ENCODE measurements at places on chromosomes 4 and X.

GRCh38 chr4:40316333-40316781 is 18.8 kb upstream of the CHRNA9 start:
- peak; percentile 91 for DNase-seq

DNA sequence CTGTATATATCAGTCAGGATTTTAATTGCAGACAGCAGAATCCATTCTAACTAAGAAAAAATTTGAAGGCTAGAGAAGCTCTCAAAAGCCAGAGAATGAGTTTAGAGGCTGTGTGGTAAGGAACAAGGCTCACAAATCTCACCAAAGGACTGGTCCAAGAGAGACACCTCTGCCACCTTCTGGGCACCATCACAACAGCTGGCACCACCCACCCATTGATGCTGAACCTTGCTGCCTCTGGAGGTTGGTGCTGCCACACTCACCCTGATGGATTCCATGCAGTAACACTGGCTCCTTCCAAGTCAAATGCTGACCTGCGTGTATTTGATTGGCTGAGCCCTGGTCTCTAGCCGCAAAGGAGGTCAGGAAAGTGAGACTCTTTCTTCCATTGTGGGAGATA is 100.8 kb downstream of the BEND2 start:
- no peak for DNase-seq

- DNase-seq, result no peak
These were observed 5.2 kb downstream of the CPZ start for GRCh38 chr4:8597791-8598190.

GRCh38 chr4:93657527-93657926 is 171.0 kb upstream of the ATOH1 start:
- no peak for DNase-seq

- DNase-seq, result peak; percentile 22
These were observed 25.8 kb downstream of the TRIM75 start for GRCh38 chr4:165079476-165079875.

GRCh38 chrX:139077281-139078250 is 366.0 kb upstream of the FGF13 start:
- DNase-seq, result peak; percentile 38

GRCh38 chrX:93637591-93637990 is 35.8 kb downstream of the NAP1L3 start:
- DNase-seq, result no peak

- peak; percentile 5 for DNase-seq
These were observed 49.8 kb upstream of the HSD17B10 start for GRCh38 chrX:53483838-53484405.

DNA sequence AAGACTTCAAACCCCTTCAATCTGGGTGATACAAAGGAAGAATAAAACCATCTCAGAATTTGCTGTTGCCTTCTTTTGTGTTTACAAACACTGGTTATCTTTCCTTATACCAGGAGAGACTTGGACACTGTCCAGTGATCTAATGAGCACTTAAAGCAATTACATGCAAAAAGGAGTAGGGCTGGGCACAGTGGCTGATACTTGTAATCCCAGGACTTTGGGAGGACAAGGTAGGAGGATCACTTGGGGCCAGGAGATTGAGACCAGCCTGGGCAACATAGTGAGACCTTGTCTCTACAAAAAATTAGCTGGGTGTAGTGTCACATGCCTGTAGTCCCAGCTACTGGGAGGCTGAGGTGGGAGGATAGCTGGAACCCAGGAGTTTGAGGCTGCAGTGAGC is 95.7 kb upstream of the DRD5 start:
- DNase-seq, result no peak

- no peak for DNase-seq
These were observed 432.4 kb downstream of the DMD start for GRCh38 chrX:32778965-32779364.

DNA sequence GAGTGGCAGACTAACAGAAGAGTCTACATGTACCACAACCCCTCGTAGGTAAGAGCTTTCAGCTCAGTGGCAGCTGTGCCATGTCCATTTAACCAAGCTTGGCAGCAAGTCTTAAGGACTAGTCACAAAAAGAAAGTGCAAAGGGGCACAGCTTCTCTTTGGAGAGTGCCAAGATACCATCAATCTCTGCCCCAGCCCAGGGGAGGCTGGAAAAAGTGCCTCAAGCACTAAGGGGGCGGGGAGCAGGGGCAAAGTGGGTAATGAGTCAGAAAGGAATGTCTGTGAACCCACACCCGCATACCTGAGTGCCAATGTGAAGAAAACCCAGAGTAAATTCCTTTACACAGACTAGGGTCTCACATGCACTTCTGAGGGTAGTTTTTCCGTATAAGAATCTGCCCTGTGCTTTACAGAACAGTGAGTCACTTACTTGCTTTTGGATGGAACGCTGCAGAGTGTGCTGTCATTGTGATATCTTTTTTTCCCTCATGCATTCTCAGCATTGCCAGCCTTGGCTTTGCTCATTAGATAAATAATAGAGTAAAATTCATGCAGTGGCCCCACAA is 219.8 kb downstream of the ZNF674 start:
- DNase-seq, result peak; percentile 75

GRCh38 chr4:37008199-37008598 is 236.3 kb upstream of the NWD2 start:
- no peak for DNase-seq

DNA sequence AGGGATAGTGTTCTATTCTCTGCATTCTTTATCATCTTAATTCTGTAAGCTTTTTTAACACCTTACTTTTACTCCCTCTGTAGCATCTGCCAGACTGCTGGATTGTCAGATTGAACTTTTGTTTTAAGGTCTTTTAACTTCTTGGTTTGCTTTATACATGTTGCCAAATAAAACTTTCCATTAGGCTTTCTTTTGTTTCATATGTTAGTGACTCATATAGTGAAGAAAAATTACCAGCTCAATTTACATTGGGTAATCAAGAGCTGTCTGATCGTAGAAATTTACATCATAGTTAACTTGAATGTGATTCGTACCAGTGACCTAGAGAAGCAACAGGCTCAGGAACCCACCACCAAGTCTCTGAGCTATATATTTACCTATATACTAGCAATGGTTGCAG is 28.5 kb upstream of the KLHL4 start:
- no peak for DNase-seq

GRCh38 chrX:155115174-155115819 is 44.0 kb downstream of the BRCC3 start:
- DNase-seq, result no peak

- DNase-seq, result no peak
These were observed 29.4 kb upstream of the TTC29 start for GRCh38 chr4:146975036-146975435.

DNA sequence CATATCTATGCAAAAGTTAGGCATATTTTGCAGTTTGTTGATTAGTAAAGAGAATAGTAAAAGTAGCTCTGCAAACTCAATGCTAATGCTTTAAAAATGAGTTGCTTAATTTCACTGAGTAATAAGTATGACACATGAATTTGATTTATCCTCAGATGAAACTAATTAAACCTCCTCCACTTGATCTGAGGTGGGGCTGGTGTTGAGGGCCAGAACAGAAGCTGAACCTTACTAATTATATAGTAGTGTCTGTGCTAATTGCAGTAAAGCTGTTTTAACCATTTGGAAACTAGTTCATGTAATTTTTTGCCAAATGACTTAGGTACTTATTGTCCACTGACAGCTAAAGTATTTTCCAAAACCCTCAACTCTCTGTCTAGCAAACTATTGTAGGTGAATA is 7.7 kb upstream of the PGAM4 start:
- no peak for DNase-seq

GRCh38 chr4:8009097-8009496 is 69.4 kb upstream of the AFAP1 start:
- no peak for DNase-seq

- no peak for DNase-seq
These were observed 17.1 kb upstream of the PBDC1 start for GRCh38 chrX:76155786-76156185.

DNA sequence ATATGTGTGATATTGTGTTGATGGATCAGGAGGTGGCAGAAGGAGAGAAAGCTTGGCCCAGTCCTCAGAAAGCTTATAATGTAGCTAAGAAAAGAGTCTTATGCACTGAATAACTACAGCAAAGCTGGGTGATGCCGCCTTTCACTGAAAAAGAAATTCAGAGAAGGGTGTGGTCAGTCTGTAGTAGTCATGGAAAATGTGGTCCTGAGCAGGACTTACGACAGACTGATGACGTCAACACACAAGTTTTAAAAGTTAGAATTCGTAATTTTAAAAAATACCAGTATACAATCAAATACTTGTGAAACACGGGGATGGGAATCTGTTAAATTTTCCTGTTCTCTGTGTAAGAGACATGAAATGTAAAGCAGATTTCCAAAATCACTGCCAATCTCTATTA is 87.0 kb upstream of the RAPGEF2 start:
- DNase-seq, result peak; percentile 20

DNA sequence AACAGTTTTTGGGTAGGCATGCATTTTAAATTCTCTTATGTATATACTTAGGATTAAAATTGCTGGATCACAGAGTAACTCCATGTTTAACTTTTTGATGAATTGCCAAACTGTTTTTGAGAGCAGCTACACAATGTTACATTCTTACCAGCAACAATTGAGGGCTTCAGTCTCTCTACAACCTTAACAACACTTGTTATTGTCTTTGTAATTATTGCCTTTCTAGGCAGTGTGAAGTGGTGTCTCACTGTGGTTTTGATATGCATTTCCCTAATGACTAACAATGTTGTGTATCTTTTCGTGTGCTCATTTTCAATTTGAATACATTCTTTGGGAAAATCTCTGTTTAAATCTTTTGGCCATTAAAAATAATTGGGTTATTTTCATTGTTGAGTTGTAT is 17.3 kb upstream of the F11 start:
- no peak for DNase-seq

GRCh38 chr4:13359809-13360208 is 124.3 kb downstream of the RAB28 start:
- no peak for DNase-seq

- peak; percentile 10 for DNase-seq
These were observed 3.7 kb downstream of the USP38 start for GRCh38 chr4:143188136-143189088.

- peak; percentile 14 for DNase-seq
These were observed 228.1 kb downstream of the ADAMTS3 start for GRCh38 chr4:72340803-72341431.

DNA sequence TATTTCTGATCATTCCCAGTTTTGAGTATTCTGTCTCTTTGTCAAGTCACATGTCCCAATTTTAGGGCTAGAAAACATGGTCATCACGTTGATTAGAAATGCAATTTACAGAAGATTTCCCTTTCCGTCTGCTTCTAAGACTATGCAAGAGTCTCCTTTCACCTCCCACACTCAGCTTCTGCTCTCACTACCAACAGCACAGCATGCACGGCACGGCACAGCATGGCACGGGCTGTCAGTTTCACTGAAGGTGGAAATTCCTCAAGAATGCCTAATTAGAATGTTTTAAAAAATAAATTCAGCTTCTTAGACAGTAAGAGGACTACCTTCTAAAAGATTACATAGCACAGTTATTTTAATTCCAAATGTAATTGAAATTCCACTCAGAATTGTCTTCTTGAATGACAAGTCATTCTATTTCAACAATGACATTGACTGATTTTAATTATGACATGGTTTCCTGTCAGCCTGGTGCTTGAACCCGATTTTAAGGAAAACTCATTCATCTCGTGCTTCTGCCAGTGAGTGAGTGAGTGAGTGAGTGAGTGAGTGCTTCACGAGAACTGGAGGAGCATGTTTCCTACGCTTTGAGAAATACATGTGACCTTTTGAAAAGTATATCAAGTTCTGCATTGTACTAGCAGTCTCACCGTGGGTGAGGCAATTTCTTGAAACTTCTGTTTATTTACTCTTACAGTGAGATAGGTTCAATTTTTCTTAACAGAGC is 124.8 kb upstream of the SORBS2 start:
- no peak for DNase-seq

DNA sequence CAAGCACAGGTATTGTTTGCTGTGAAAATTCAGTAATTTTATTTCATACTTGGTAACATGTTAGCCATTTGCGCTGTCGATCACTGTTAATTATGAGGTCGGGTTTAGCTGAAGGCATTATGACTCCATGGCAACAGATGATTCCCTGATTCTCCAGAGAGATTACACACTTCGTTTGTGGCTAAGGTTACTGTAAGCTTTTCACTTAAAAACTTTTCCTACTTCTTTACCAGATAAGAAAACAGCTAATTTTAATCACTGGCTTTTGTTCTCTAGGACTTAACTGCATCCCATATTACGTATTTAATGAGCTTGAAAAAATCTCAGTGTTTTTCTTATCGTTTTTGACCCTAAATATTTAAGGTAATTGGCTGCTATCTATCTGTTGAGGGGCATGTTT is 2.1 kb downstream of the GSTCD start:
- DNase-seq, result no peak

DNA sequence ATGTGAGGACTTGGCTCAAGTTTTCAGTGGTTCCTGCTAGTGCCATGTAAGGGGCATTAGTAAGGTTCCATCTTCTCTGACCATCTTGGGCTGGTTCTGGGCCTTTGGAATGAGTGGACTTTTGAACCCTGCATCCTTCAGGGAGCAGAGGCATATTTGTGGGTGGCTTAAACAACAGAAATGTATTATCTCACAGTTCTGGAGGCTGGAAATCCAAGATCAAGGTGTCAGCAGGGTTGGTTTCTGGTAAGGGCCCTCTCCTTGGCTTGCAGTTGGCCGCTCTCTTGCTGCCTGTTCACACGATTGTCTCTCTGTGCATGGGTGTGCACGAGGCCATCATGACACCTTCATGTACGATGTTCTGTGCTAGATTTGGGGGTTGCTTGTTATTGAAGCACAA is 21.3 kb downstream of the CCKAR start:
- DNase-seq, result no peak

- peak; percentile 74 for DNase-seq
These were observed 16.9 kb downstream of the RASSF6 start for GRCh38 chr4:73603271-73603710.

- DNase-seq, result no peak
These were observed 54.7 kb upstream of the PGM2 start for GRCh38 chr4:37771771-37772170.

GRCh38 chr4:151175754-151176631 is 76.6 kb downstream of the RPS3A start:
- no peak for DNase-seq

DNA sequence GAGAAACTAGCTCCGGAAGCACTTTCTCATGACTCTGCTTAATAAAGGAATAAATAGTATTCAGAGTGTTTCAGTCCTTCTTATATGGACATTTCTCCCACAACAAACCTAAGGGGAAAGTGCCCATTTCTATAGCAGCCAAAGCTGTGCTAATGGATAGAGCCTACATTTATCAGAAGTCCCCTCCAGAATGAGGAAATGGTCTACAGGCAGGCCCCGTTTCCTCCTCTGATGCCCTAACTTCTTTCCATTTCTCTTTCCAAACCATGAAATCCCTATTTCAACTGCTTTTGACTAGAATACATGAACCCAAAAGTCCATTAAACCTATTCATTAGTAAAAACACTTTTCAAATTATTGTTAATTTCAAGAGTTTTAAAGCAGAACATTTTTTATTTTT is 4.5 kb downstream of the ACSL1 start:
- DNase-seq, result no peak

DNA sequence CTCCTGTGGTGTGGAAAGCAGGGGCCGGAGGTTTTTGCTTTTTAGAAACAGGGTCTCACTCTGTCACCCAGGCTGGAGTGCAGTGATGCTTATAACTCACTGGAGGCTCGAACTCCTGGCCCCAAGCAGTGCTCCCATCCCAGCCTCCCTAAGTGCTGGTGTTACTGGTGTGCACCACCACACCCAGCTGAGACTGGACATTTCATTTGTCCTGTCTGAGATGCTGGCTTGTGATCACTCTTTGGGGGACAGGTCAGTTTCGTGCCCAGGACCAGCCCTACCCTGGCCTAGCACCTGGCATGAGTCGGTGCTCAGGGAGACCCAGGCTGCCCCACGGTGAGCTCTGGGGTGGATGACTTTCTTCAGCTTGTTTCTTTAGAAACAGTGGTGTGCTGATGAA is 11.3 kb downstream of the PSAPL1 start:
- no peak for DNase-seq

GRCh38 chr4:71229477-71230270 is 109.1 kb upstream of the SLC4A4 start:
- peak; percentile 70 for DNase-seq

Measured in fibroblast of upper back skin (primary cell).